Mesenteric fat pad (tissue), 1 donor: ENCODE measurements at places on chromosomes 1 and 21. TPM values are rescaled to one million over a fixed set of nuclear protein-coding genes. Genes with fewer than 3 reads are reported as not detected.
A peak's percentile ranks its signal among the peaks of the same experiment; 100 is the strongest.

DNA sequence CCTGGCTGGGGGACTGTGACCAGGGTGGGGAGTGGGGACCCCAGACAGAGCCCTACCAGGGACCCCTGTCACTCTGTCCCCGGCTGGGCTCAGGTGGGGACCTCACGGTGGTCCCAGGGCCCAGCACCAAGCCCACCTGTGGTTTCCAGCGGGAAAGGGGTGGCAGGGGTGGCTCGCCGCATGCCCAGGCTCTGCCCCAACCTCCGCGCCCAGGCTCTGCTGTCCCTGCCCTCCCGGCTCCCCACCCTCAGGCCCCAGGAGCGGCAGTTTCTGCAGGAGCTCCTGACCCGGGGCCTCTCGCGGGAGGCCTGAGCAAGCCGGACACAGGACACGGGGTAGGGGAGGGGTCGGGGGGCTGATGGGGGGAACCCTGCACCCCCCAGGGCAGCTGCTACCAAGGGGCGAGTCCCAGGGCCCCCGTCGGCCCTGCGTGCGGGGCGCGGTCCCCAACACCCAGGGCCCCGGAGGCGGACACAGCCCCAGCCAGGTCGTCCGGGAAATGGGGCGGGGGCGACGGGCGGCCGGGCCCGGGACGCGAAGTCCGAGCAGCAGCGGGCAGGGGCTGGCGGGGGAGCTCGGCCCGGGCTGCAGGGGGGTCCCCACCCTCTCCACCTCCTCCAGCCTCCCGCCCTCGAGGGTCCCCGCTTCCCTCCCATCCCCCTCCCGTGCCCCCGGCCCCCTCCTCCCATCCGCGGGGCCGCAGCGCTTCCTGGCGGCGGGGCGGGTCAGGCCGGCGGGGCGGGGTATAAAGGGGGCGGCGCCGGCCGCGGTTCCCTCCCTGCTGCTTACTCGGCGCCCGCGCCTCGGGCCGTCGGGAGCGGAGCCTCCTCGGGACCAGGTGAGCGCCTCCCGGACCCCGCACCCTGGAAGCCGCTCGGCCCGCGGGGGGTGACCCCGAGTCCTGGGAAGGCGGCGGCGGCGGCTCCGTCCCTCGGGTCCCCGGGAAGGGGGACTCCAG lies at the start of gene COL6A2:
Gene COL6A2, plus strand, starts transcription at position 777 of the 958 bp plus-strand sequence.
- DNase-seq = peak; percentile 90

DNA sequence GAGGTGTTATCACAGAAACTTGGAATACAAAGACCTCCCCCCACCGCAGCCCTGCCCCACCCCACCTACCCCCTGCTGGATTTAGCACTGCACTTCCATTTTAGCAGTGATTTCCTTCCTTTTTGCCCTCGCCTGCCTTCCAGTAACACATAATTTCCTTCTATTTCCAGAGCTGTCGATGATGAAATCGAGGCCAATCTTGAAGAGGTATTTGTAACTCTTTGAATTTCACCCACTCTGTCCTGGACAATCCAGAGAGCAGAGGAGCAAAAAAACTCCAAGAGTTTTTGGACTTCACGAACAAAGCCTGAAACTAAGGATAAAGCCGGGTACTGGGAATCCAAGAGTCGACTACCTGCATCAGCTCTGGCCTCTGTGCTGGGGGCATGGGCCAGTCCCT lies 49.1 kb downstream of the CAPN2 start:
- DNase-seq = no peak

GRCh38 chr1:26829184-26829911 lies 2.9 kb downstream of the ZDHHC18 start:
- DNase-seq = no peak

DNA sequence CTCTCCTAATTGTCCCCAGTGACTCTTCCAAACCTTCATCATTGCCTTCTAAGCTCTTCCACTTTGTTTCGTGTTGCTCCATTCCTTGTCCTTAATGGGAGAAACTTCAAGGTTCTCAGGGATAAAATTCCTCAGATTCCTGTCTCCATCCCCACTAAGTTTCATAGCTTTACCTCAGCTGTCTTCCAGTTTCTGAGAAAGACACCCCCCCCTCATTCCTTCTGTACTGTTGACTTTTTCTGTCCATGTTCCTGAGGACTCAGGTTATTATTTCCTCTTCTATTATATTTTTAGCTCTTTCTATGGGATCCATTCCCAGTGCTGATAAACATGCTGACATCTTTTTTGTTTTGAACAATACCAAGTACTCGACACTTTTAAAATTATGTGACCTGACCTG lies 215.3 kb upstream of the PTGFR start:
- no peak for DNase-seq

GRCh38 chr1:116807394-116808199 lies 53.4 kb downstream of the CD2 start:
- no peak for DNase-seq

DNA sequence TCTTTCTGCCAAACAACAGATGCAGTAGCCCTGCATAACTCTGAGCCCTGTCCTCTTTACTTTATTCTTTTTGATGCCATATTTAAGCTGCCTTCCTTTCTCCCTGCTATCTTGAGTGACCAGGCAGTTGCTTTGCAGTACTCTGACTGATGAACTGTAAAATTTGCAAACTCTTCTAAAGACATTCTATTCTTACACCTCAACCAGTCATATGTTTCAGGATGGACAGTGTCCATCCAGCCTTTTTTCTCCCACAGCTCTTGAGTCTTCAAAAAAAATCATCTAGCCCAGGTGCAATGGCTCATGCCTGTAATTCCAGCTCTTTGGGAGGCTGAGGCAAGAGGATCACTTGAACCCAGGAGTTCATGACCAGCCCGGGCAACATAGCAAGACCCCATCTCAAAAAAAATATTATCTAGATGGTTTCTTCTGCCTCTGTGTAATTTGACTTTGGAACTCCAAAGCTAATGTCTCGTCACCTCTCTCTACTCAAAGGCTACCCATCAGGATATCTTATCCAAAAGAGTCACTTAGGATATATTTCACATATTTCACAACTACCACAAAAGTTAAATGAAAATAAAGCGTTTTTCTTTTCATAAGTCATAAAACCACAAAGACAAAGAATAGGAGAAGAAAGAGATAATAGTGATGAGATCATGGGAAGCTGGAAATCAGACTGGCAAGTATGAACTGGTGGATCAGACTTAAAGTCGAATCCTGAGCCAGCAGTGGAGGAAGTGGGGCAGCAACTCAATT lies 54.6 kb upstream of the IPO9 start:
- DNase-seq = no peak

DNA sequence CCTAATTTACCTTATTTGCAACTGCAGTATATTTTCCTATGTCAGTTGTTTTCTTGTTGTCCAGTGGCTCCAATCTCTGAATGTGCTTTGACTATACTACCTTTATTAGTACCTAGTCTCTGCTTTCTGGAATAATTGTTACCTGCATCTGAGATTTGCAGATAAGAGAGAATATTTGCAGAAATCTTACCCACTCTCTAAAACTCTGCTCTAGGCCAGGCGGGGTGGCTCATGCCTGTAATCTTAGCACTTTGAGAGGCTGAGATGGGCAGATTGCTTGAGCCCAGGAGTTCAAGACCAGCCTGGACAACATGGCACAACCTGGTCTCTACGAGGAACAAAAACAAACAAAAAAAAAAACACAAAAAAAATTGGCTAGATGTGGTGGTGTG lies 2.0 kb upstream of the SYDE2 start:
- no peak for DNase-seq

DNA sequence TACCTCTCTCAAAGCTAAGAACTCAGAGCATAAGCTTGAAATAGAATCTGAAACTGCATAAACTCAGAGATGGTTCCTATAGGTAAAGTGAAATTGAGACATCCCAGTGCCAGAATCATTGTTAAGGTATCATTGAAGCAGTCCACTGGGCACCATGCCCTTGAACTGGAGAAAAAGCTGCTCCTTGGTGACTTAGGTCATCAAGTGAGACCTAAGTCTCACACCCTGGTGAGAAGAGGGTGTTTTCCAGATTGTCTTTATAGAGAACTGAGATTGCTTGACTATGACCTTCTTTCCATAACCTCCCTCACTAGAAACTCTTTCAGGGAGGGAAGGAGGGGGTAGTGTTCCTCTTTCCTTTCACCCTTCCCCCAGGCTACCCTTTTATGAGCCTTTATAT lies 9.4 kb upstream of the ATP6V1G3 start:
- DNase-seq = no peak

DNA sequence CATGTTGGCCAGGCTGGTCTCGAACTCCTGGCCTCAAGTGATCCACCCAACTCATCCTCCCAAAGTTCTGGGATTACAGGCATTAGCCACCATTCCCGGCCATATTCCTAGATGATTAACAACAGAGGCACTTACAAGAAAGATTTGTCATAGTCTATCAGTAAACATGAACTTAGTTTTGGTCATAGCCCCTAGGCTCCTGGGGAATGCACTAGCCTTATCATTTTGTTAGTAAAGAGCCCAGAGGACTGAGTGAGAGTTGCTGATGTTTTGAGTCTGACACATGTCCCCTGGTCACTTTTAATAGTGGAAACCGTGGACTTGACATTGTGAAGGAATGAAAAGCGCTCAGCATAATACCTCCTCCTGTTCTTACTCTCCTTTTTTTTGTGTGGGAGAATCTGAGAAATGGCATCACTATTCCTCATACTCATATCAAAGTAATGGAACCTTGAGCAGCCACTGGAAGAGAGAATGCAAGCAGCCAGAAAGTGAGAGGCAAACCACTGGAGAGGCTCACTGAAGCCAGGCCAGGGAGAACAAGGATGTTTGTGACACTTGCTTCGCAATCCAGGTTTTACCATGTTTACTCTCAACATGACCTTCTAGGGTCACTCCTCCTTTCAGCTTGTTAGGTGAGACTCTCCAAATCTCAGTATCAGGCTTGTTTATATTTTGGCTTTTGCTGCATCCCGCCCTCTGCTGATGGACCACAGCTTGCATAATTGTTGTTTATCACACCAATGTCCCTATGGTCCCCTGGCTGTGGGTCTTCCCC lies 14.8 kb downstream of the ATP1B1 start:
- no peak for DNase-seq

DNA sequence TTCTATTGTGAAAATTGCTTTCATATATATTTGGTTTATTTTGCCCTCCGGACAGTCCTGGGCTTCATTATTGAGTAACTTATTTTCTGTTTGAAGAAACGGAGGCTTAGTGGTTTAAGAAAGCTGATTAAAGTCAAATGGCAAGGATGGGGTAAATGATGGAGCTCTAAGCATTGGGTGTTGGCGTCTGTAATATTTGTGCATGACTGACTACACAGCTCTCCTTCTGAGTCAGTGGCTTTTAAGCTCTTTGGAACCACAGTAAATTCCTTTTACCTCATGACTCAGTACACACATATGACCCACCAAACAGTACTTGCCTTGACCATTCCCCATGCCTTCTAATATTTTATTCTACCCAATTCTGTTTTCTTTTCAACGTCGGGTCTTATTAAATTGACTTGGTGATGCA lies 21.0 kb downstream of the B3GALT5 start:
- no peak for DNase-seq

GRCh38 chr21:28712411-28712810 lies 280.3 kb downstream of the LTN1 start:
- DNase-seq = no peak

- DNase-seq = no peak
These were observed 464 bp downstream of the PARK7 start for GRCh38 chr1:7962014-7962335.

- no peak for DNase-seq
These were observed 26.8 kb downstream of the MAP7D1 start for GRCh38 chr1:36182734-36183133.

DNA sequence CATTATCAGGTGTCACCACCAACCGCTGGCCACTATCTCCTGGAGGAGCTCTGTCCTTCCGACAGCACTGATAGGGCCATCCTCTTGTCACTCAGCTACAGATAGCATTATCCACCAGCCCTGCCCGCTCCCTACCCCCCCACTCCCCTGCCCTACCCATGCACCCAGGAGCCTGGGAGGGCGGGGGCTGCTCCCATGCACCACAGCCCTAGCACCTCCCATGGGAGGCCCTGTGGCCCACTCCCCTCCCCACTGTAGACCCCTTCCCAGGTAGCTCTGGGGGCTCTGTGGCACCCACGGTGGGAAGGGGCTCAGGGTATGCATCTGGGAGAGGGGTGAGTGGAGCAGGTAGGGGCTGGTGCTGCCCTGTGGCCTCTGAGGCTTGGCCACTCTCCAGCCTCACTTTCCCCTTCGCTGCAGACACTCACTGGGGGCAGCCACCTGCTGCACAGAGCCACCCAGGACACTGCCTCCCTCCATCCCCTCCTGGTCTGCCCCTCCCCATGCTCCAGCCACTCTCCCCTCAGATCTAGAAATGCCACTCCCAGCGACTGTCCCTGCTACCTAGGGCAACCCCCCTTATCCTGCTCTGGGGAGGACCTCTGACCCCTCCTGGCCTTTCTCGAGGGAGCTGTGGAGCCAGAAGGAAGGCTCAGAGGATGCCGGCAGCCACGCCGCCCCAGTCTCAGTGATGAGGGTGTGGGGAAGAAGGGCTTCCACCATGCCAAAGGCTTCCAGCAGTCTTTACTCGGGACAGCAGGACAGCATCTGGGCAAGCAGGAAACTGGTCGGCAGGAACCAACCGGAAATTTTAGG lies 58.5 kb downstream of the WNT9A start:
- DNase-seq = peak; percentile 78

DNA sequence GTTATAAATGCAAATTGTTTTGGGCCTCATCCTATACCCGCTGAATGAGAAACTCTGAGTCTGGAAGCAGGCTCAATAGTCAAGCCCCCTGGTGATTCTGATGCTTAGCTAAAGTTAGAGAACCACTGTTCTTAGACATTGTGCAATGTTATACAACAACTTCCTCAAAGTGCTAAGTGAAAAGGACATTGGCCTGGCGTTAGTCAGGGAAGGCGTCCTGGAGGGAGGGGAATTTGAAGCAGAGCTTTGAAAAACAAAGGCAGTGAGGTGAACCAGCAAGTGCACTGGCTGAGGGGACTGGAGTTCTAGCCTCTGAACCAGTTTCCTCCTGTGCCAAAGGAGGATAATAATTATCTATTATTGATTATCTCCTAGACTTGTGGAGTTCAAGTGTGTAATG lies 5.1 kb downstream of the CD1D start:
- DNase-seq = no peak

DNA sequence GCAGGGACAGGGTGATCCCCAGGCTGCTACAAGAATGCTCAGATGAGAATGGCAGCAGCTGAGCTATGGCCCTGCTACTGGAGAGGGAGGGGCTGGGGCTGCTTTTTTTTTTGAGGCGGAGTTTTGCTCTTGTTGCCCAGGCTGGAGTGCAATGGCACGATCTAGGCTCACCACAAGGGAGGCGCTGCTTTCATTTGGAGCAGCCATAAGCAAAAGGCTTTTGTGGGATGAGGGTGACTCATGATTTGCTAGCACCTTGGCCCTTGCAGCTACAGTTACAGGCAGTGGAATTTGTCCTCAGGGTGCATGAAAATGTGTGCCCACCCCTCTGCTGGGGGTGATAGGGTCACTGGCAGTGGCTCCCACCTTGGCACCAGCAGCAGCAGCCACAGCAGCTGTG lies 32.4 kb upstream of the CYP4A22 start:
- DNase-seq = no peak

The CCT8 gene
- total RNA-seq = 116 TPM
